ENCODE measurements at places on chromosomes 4 and X.

GRCh38 chr4:154618708-154619315 lies 6.4 kb upstream of the FGG start:
- DNase-seq, result peak; percentile 38

- DNase-seq, result no peak
These were observed 192.4 kb upstream of the RASGEF1B start for GRCh38 chr4:81664079-81664478.

GRCh38 chr4:86670756-86671155 lies 76.6 kb downstream of the PTPN13 start:
- no peak for DNase-seq

DNA sequence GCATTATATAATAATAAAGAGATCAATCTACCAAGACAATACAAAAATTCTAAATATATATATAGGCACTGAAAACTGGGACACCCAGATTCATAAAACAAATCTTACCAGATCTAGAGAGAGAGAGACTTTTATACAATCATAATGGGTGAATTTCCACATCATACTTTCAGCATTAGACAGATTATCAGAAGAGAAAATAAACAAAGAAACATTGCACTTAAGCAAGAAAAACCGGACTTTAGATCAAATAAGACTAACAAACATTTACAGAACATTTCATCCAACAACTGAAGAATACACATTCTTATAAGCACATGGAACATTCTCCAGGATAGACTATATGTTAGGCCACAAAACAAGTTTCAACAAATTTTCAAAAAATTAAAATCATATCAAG lies 245.1 kb downstream of the INPP4B start:
- no peak for DNase-seq

- DNase-seq, result no peak
These were observed 128.1 kb downstream of the COL25A1 start for GRCh38 chr4:109174224-109174953.

Data from AML-193 (cell line).